ENCODE measurements at places on chromosomes 2 and 18.
A peak's percentile ranks its signal among the peaks of the same experiment; 100 is the strongest.

- no peak for DNase-seq
Observed at GRCh38 chr18:41146301-41146700, 808.7 kb upstream of the PIK3C3 start.

DNA sequence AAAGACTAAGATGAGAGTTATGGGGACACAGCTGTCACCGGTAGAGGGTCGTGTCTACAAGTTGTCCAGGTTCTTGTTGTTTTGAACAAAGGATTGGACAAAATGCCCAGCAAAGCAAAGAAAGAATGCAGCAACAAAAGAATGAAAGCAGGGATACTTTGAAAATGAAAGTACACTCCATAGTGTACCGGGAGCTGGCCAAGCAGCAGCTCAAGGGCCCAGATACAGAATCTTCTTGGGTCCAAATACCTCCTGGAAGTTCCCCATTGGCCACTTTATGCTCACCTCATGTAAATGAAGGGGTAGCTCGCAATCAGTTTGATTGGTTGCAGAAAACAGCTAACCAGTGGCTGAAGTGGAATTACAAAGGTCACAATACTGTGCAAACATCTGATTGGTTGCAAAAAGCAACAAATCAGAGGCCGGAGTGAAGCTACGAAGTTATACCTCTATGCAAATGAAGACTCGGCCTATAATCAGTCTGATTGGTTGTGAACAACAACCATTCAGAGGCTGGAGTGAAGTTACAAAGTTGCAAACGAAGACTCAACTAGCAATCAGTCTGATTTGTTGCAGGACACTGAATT lies 474.9 kb upstream of the TMEFF2 start:
- DNase-seq = no peak

GRCh38 chr18:60053747-60054304 lies 154.0 kb downstream of the PMAIP1 start:
- DNase-seq = peak; percentile 88

DNA sequence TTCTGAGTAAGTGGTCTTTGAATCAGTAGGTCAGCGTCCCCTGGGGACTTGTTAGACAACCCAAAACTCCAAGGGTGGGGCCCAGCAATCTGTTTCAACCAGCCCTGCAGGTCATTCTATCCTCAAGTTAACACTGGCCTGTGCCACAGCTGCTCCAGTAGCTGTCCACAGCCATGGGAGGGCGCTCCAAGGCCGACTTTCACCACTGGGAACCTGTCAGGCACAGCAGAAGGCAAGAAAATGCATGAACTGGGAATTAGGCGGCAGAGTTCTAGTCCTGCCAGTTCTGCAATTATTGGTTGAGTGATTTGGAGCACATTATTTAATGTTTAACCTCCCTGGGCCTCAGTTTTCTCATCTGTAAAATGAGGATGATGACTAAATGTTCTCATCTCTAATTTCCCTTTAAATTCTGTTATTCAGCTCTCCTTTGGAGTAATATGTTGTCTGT lies 17.4 kb upstream of the MRPL33 start:
- peak; percentile 69 for DNase-seq

DNA sequence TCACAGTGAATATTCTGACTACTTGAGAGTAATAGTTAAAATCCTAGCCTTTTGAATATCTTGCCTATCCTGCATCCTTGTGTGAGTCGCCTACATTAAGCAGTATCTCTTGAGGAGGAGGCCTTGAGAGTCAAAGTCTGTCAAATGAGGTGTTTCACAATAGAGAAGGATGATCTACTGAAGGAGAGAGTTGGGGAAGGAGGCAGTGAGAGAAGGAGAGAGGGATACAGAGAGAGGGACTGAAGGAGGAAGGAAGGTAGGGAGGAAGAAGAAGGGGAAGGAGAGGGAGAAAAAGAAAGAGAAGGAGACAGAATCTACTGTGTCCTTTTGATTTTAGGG lies 123.6 kb upstream of the CYP26B1 start:
- no peak for DNase-seq

DNA sequence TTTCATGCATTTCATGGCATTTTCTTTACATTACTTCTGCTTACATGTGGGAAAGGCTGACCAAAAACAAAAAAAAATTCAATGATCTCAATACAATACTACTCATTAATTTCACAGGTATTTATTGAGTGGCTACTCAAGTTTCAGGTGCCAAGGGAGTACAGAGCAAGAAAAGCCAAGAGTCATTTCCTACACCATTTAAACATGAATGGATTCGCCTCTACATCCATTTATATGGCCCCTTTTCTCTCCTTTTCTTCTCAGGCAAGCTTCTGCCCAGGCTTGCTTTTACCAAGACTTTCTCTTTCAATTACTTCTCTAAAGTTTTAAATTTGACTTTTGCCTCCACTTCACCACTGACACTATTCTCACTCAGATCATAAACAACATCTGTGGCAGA lies 1603.1 kb upstream of the CELF4 start:
- no peak for DNase-seq

GRCh38 chr2:26324903-26325302 lies 21.0 kb upstream of the SELENOI start:
- no peak for DNase-seq

DNA sequence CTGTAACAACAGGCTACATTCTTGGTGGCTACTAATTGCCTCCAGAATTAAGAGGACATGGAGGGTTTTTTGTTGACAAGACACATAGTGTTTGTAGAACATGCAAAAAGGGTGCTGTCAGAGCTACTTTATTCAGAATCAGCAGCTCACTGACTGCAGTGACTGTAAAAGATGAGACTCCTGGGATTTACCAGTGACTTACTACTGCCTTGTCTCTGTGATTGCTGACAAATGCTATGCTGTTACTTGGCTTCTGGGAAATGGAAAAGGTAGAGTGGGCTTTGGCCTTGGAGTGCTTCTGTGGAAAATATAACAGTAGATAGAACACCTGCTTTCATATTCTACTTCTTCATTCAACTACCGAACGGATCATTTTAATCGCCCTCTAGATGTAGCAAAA lies 47.8 kb downstream of the GREB1L start:
- no peak for DNase-seq

DNA sequence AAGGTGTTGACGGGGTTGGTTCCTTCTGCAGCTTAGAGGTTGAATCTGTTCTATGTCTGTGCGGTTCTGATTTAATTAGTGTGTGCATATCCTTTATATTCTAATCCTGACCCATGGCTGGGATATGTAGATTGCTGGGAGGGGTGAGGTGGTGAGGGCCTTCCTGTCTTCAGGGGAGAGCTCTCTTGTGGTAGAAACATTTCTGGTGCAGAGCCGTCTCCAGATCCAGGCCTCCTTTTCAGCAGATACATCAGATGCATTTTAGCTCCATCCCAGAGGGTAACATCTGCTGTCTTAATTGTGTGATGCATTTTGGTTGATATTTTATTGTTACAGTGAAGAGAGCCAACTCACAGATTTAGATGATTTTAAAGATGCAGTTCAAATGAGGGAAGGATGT lies 227.8 kb downstream of the AGAP1 start:
- DNase-seq = no peak

- no peak for DNase-seq
Observed at GRCh38 chr2:155215037-155215707, 516.7 kb downstream of the KCNJ3 start.

- no peak for DNase-seq
Observed at GRCh38 chr2:46161315-46161714, 135.9 kb upstream of the EPAS1 start.

DNA sequence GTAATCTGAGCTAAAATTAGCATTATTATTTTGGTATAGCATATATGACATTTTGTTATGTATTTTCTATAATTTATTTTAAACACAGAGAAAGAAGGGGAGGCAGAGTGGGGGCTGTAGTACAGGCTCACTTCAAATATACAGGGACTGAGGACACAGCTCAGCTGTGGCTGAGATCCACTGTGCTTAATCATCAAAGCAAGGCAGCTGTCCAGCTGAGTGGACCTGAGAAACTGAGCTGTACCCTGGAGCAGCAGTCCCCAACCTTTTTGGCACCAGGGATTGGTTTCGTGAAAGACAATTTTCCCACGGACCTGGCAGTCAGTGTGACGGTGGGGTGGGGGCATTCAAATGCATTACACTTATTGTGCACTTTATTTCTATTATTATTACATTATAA lies 687.2 kb downstream of the RNF144A start:
- no peak for DNase-seq

- no peak for DNase-seq
Observed at GRCh38 chr2:38620282-38620977, 17.7 kb upstream of the HNRNPLL start.

- no peak for DNase-seq
Observed at GRCh38 chr18:63619661-63620060, 24.4 kb downstream of the SERPINB4 start.

- DNase-seq = no peak
Observed at GRCh38 chr2:215442401-215442787, 6.5 kb upstream of the FN1 start.
